ENCODE measurements at places on chromosomes 4 and X. TPM values are rescaled to one million over a fixed set of nuclear protein-coding genes. Genes with fewer than 3 reads are reported as not detected.

DNA sequence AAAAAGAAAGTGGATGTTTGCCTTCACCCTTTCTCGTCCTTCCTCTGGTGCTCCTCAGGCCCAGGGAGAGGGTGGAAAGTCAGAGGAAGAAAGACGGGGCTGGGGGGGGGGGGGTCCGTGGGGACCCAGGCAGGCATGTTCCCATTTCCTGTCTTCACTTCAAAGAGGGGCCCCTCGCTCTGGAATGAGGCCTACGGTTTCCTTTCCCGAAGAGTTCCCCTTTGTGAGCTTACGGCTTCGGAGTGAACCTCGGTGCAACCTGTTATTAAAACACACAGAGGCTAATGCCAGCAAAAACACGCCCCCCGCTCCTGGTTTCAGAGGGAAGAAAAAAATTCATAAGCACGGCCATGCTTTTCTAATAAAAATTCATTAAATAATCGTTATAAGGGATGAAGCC, 40.1 kb downstream of the SHOX start:
- no peak overlapping the region for H3K27ac ChIP-seq
- peaks cover 26% of the 10 kb centered on the region for H3K4me1 ChIP-seq
- H3K4me3 ChIP-seq: no peak overlapping the region
- no peak for DNase-seq
- H3K36me3 ChIP-seq: peaks cover 7% of the 10 kb centered on the region

DNA sequence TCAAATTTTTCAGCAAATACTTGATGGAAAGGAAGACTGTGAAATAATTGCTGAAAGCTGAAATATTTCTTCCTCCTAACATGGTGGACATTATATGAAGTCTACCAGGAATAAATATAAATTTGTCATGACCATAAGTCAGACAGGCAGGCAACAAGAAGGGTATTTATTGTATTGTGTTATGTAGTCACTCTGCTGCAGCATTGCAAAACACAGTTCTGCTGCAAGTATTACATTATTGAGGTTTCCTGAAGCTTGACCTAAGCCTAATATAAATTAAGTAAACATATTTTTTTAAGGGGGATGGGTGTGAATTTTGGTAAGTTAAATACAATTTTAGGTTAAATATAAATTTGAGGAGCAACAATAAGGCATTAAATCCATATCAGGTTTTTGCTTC, 60.2 kb upstream of the MAOA start:
- no peak overlapping the region for H3K4me3 ChIP-seq
- no peaks in the 10 kb centered on the region for H3K36me3 ChIP-seq
- H3K27ac ChIP-seq: no peak overlapping the region
- no peak for DNase-seq

GRCh38 chr4:92455951-92456350, 152.2 kb downstream of the GRID2 start:
- H3K36me3 ChIP-seq: no peaks in the 10 kb centered on the region
- H3K27me3 ChIP-seq: no peaks in the 10 kb centered on the region
- DNase-seq: no peak
- peaks cover 70% of the 10 kb centered on the region for H3K4me1 ChIP-seq
- H3K27ac ChIP-seq: no peak overlapping the region

GRCh38 chrX:9612146-9612505, 147.3 kb downstream of the TBL1X start:
- no peak for DNase-seq
- no peaks in the 10 kb centered on the region for H3K36me3 ChIP-seq

GRCh38 chrX:10747975-10748374, 127.6 kb upstream of the MID1 start:
- H3K4me1 ChIP-seq: peaks cover 46% of the 10 kb centered on the region
- H3K36me3 ChIP-seq: no peaks in the 10 kb centered on the region
- H3K27ac ChIP-seq: no peak overlapping the region
- H3K4me3 ChIP-seq: no peak overlapping the region
- no peak for DNase-seq

- DNase-seq: no peak
- H3K4me3 ChIP-seq: no peak overlapping the region
- no peaks in the 10 kb centered on the region for H3K27me3 ChIP-seq
- H3K36me3 ChIP-seq: peaks cover 19% of the 10 kb centered on the region
- H3K27ac ChIP-seq: no peak overlapping the region
These were observed 11.9 kb upstream of the ADD1 start for GRCh38 chr4:2831611-2832308.

FGB gene
- total RNA-seq: 2.3 TPM

XG gene
- total RNA-seq: 1.0 TPM

ABCB7 gene
- total RNA-seq: 41.6 TPM

TRO gene
- 51.0 TPM for total RNA-seq

FAM9C gene
- 0.07 TPM for total RNA-seq

NUP62CL gene
- 5.5 TPM for total RNA-seq

PTCHD1 gene
- 3.2 TPM for total RNA-seq
